Adrenal gland (tissue), 19 donors: ENCODE measurements at places on chromosomes 16 and 17. TPM values are rescaled to one million over a fixed set of nuclear protein-coding genes. Genes with fewer than 3 reads are reported as not detected.

FAM171A2 gene
- 1.8 TPM for total RNA-seq

IRX5 gene
- 0.60 TPM for total RNA-seq

GRCh38 chr16:28189245-28189644 lies 22.5 kb downstream of the XPO6 start:
- H3K4me1 ChIP-seq: peaks cover 48% of the 10 kb centered on the region
- H3K27me3 ChIP-seq: no peaks in the 10 kb centered on the region
- no peak overlapping the region for H3K4me3 ChIP-seq
- DNase-seq: no peak
- no peaks in the 10 kb centered on the region for H3K36me3 ChIP-seq
- H3K27ac ChIP-seq: no peak overlapping the region

DNA sequence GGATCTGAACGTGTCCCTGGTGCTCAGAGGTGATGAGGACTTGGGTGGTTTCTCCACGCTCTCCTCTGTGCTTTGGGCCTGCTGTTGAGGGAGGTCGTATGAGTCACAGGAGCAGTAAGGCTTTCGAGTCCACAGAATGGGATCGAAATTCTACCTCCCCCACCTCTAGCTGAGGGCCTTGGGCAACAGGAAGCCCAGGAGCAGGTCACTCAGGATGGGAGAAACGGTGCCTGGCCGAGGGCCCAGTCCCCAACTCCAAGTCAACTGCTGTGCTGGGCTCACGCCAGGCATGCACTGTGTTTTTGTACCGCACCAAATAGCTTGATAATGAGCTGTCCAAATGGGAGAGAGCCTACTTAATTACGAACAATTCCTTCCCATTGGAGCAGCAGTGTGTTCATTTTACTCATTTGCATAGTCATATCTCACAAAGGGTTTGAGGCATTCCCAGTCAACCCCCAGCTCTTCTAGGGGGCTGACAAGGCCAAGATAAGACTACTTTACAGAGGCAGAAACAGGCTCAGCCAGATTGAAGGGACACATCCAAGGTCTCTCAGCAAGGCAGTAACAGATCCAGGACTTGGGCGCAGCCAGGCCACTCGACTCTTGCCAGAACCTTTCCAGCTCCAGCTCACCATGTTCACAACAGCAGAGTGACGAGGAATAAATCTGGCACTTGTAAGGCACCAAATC lies 53.6 kb downstream of the WNT3 start:
- no peak overlapping the region for H3K27ac ChIP-seq
- H3K36me3 ChIP-seq: peaks cover under 1% of the 10 kb centered on the region
- no peaks in the 10 kb centered on the region for H3K27me3 ChIP-seq
- no peak overlapping the region for H3K4me3 ChIP-seq

DNA sequence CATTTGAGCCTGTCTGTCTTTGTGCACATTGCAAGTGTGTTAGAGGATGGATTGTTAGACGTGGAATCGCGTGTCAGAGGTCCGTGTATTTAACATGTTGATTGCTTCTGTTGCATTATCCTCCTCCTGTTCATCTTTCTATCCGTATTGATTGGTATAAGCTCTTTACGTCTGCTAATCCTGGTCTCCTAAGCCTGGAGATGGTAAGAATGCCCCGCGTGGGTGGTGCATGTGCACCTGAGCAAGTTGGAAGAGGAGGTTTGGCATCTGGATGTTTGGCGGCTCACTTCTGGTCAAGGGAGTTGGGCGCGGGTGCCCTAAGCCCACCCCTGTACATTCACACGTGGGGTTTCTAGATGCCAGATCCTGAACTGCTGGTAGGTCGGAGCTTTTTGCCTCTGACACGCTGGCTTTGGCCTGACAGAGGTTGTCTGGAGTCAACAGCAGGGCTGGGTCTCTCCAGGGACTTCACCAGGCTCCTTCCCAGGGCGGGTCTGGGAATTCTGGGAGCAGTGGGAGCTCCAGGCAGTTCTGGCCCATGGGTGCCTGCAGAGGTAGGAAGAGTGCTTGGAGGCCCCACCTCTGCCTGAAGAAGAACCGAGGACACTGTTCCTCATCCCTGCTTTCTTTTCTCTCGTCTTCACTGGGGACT lies 107.3 kb downstream of the OR1D5 start:
- H3K4me1 ChIP-seq: no peaks in the 10 kb centered on the region
- no peak for DNase-seq
- H3K36me3 ChIP-seq: no peaks in the 10 kb centered on the region
- no peaks in the 10 kb centered on the region for H3K27me3 ChIP-seq
- H3K27ac ChIP-seq: no peak overlapping the region

DNA sequence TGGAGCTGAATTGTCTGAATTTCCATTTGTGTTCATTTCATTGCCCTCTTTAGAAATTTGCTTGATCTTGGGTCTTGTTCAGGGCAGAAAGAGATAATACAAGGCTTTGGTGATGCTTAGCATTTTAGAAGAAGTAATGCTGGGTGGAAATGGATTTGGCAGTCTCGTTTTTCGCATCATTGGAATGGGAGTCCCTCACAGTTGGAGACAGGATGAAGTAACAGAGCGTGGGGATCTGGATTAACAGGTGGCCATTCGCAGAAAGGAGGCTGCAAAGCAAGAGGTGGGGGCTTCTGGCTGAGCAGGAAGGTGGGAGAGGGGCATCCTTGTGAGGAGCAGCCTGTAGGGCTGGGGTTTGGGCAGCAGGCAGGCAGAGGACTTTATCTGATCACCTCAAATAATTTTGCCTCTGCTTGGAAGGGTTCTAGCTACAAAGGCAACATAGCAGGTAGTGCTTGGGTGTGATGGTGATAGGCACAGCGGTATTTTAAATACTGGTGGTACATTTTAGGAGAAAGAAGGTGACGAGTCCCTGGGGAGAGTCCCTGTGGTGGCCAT lies 17.0 kb downstream of the KSR1 start:
- H3K36me3 ChIP-seq: no peaks in the 10 kb centered on the region
- H3K27ac ChIP-seq: no peak overlapping the region
- peaks cover 52% of the 10 kb centered on the region for H3K4me1 ChIP-seq
- no peak for DNase-seq
